ENCODE measurements at places on chromosomes 2 and 18.

GRCh38 chr18:55805666-55806065, 217.7 kb upstream of the TCF4 start:
- no peak for DNase-seq

GRCh38 chr2:8636721-8637636, 44.9 kb upstream of the ID2 start:
- DNase-seq: peak; percentile 44

DNA sequence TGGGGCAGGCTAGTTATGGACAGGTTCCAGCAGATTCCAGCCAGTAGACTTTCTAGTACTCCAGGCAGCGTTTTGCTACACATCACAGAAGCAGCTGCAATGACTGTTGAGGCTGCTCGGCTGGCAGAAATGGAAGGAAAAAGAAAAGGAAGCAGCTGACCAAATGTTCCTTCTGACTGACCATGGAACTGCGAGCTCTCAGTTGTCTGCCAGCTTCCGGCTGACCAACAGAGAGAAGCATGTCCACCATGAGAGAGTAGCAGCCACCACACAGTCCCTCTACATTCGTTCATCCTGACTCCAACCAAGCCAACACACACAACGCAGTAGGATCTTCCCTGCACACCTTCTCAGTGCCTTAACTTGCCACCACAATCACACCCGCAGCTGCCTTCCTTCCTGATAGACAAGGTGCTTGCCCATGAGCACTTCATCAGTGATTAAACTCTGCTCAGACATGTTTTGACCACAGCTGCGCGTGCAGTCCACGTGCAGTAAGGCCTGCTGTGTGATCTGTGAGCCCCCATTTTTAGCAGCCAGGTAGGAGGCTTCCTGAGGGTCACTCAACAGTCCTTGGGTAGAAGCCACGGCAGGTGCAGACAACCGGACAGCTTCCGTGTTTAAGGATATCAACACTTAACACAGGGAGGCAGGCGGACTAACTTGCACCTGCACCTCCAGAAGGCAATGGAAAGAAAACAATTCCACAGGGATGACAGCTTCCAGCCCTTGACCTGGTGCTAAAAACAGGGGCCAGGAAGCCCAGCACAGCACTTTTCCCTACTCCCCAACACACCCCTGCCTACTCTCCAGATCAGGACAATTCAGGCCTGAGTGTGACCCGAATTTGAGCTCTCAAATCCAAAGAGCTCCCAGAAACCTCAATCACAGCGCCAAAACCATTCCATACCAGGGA, 996 bp downstream of the TGFBRAP1 start:
- peak; percentile 23 for DNase-seq

- peak; percentile 4 for DNase-seq
Observed at GRCh38 chr2:233964581-233964980, 47.4 kb downstream of the TRPM8 start.

GRCh38 chr18:74522635-74523548, 11.4 kb upstream of the CNDP1 start:
- no peak for DNase-seq

- peak; percentile 97 for DNase-seq
Observed at GRCh38 chr2:85504778-85505261, 34.1 kb upstream of the MAT2A start.

DNA sequence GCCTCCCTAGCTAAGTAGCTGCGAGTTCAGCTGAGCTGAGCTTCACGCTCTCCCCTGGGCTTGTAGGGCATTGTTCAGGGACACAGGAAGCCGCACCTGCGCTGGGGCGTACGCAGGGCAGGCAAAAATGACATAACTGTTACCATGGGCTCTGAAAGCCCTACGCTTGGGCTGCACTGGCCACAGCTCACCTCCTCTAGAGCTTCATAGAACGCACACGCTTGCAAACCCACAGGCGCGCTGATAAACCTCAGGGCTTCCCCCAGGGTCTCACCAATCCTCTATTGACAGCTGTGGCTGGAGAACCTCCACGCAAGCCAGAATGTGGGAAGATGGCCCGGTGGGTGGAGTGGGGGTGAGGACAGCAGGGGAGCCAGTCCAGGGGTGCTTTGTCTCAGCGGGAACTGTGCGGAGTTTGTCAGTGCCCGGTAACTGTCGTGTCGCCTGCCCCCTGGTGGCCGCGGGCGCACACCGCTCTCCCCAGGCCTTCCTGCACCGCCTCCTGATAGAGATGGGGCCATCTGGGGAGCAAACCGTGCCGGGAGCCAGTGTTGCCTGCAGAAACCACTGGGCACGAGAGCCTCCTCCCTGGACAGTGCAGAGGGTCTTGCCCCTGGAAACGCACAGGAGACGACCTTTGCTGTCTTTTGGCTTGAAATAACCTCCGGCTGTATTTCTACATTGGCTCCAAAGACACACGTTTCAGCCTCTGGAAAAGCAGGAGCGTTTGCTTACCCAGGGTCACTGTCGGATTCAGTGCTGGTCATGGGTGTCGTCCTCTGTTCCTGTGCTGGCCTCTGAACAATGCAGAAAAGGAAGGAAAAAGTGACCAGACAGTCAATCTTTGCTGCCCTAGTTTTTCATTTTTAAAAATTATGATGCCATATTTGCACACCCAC, 17.0 kb upstream of the CIDEA start:
- peak; percentile 77 for DNase-seq

- no peak for DNase-seq
Observed at GRCh38 chr2:69141061-69141460, 128.1 kb downstream of the ANTXR1 start.

DNA sequence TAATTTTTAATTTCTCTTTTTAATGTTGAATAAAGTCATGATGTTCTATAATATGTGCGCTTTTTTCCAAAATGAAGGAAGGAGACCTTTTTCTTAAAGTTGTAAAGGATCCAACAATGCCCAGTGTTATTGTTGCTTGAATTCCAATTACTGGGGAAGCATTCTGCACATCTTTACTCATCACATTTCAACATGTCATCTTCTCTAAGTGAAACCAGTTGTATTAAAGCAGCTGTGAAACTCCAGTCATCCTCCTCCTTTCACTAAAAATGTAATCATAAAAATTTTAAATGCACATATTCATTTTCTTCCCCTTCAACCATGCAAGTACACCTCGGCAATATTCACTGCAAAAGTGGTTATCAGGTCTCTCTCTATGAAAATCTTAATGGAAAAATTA, 722.7 kb downstream of the TSN start:
- peak; percentile 59 for DNase-seq
